Myometrial cell (primary cell): ENCODE measurements at places on chromosomes 6 and 20. TPM values are rescaled to one million over a fixed set of nuclear protein-coding genes. Genes with fewer than 3 reads are reported as not detected.

EIF6 gene
- 222 and 261 TPM in 2 replicates for total RNA-seq

MAP1LC3A gene
- total RNA-seq = 30.8 and 39.5 TPM in 2 replicates

TCF15 gene
- total RNA-seq = not detected in 2 replicates

ANKRD66 gene
- not detected in 2 replicates for total RNA-seq

NRSN1 gene
- not detected in 2 replicates for total RNA-seq

AARS2 gene
- 15.3 and 18.6 TPM in 2 replicates for total RNA-seq
